ELR (cell line): ENCODE measurements at places on chromosomes 2 and 18.
A peak's percentile ranks its signal among the peaks of the same experiment; 100 is the strongest.

DNA sequence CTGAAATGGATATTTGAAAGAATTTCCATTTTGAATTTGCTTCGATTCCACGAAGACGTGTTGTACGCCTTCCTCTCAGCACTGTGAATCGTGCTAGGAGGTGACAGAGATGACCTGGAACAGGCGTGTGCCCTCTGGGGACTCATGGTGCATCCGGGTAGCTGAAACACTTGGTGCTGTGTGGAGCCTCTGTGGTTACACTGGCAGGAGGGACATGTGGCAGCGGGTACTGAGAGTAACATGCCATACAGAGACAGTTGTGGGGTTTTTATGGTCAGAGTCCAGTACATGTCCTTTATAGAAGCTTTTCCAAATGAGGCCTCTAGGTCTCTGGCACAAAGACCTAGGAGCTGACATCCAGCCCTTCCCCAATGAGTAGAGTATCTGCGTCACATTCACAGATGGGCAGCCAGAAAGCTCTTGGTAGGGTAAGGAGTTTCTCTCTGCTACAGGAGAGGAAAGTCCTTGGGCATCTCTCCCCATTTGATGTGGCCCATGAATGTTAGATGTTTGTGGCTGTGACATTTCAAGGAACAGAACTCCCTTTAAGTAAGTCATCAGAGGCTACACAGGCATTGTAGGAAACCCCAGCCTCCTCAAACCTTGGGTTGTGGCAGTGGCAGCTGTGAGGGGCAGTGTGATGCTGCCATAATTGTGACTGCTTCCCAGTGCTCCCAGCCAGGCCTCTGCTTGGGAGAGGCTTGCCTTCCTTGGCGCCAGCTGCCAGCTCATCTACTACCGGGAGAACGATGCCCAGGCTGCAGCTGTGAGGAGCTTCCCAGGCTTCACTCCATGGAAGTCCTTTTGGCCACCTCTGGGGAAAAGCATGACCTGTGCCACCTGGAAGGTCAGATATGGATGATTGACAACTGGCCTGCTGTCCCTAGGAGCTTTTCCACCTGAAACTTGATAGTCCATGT is 80.6 kb downstream of the ACOXL start:
- no peak for DNase-seq

DNA sequence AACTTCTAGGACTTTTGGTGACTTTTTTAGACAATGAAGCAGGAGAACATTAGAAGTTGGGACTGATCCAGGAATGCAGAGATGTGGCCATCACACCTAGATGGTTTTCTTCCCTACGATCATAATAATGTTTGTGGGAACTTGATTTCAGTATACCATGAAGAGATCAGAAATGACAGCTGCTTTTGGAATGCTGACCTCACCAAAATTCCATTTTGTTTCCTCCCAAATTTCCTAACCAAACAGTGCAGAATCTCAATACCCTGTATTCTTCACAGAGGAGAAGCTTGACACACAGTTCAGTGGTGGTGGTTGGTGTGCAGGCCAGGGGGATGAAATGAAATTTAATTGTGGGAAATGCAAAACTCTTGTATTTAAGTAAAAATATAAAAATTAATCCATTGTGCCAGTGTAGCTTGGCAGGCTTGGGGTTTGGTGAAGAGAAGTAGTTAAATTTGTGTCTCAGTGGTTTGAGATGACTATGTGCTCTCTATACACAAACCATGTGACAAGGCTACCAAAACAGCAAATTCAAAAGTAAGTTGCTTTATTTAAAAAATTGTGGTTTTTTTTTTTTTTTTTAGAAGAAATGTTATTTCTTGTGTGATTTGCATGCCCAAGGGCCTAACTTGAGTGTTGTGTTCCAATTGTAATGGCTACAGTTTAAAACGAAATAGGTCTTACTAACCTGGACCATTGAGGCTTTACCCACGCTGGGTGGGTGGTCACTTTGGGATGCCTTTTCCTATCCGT is 252.4 kb downstream of the LPIN1 start:
- peak; percentile 41 for DNase-seq

GRCh38 chr2:165697748-165698443 is 96.2 kb downstream of the GALNT3 start:
- no peak for DNase-seq

- DNase-seq = no peak
Measured at GRCh38 chr2:60500861-60501260, 52.6 kb downstream of the BCL11A start.

DNA sequence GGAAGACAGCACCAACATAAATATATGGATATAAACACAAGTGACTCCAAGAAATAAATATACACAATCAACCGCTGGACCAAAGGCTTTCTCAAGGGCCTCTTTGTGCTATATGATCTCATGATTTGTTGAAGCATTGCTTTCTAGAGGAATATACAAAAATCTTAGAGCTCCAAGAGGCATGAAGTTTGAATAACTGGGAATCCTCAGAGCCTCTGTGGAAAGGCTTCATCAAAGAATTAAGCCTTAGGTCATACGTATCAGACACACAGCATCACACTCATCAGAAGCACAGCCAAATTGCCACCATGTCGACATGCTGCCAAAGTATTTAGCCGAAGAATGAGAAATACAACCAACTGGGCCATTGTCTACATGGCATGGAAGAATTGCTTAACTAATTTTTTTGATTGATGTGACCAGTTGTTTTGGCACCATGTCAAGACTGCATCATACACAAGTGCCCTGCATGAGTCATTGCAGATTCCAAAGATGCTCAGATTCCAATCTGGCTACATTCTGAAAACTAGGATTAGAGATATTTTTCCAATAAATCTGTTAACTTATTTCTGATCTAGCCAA is 860.6 kb upstream of the ZEB2 start:
- DNase-seq = peak; percentile 90

- peak; percentile 63 for DNase-seq
Measured at GRCh38 chr2:55419233-55419678, 400 bp downstream of the CCDC88A start.

DNA sequence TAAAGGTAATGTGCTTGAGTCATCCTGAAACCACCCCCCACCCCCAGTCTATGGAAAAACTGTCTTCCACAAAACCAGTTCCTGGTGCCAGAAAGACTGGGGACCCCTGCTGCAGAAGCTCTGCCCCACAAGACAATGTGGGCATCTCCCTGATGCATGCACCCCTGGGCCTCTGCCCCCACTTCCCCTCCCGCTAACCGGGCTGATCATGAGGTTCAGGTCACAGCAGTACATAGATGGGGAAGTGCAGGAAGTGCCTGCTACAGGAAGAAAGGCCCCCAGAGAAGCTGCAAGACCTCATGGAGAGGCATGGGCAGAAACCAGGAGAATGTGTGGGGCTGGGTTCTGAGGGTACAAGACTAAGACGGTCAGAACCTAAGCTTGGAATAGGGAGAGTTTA is 243.4 kb upstream of the ID2 start:
- DNase-seq = no peak

- DNase-seq = peak; percentile 40
Measured at GRCh38 chr18:6741232-6741663, 11.7 kb downstream of the ARHGAP28 start.

DNA sequence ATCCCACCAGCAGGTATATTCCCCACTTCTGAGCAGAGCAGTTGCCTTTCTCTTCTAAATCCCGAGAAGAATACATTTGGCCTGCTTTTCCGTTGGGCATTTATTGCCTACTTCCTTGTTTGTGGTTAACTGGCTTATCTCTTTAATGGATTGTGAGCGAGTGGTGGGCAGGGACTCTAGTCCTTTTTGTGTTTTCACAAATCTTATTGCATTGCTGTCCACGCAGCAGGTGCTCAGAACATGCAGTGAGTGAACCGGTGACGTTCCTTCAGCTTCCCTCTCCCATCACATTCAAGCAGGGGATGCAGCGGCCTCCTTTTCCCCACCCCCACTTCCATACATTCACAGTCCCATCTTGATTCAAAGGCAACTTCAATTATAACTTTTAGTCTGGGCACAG is 28.9 kb upstream of the GAREM2 start:
- DNase-seq = no peak

DNA sequence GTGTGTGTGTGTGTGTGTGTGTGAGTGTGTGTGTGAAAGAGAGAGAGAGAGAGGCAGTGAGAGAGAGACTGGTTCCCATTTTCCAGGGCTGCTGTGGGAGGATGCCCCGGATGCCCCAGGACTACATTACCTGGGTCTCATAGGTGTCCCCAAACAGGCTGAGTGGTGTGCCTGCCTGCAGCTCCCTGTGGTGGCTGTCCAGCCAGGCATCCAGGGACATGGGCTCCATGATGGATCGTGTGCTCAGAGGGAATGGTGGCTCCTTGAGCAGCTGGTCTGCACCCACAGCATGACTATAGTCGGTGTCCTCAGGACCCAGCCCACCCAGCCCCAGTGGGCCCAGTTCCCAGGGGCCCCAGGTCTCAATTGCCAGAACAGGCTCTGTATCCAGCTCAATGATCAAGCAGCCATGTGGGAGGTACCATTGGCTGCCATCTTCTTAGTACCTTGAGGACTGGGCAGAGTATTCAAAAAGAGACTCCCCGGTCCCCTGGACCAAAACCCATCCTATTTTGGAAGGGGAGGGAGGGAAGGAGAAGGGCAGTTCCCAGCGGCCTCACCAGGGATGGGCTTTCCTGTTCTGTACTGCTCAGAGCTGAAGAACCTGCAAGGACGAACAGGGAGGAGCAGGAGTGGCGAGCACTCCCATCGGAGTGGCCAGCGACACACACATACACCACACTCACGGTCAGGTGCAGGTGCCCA is 5.8 kb upstream of the OXER1 start:
- no peak for DNase-seq

- DNase-seq = no peak
Measured at GRCh38 chr18:39773646-39774045, 2181.4 kb upstream of the PIK3C3 start.

DNA sequence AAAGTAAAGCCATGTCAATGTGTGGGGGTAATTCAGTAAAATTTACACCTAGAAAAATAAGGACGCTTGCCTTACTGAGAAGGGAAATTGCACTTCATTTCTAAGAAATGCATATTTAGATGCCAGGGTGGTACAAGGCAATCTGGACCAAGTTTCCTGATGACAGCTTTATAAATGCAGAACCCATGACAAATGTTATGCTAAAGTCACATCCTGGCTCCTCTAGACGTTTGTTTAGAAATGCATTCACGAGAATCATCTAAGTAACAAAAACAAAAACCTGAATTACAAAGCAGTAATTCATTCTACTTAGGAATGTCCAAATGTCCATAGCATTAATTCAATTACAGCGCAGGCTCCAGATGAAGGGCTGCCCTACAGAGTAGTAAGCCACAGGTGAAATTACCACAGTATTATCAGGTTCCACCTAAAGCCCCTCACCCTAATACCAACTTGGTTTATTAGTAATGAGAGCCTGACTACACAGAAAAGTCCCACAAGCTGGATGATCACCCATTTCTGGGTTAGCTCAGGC is 49.8 kb downstream of the REV1 start:
- DNase-seq = no peak

- DNase-seq = no peak
Measured at GRCh38 chr2:152730591-152731333, 12.3 kb downstream of the ARL6IP6 start.

DNA sequence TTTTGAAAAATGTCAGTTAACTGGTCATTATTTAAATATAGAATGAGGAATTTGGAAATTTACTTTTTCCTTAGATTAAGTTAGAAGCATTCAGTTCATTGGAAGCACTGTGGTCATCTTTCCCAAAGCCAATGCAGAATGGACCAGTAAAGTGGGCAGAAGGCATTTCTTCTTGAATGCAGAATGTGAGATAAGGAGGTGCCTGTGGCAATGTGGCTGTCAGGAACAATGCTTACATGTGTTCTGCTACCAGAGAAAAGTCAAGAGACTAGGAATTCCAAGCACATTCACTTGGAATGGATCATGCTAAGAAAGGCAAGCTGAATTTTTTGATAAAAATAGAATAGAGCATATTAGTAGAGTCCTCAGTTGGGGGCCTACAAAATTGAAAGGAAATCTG is 295.0 kb upstream of the KCNH7 start:
- DNase-seq = no peak

- DNase-seq = no peak
Measured at GRCh38 chr2:119837759-119838158, 78.0 kb downstream of the PTPN4 start.

- no peak for DNase-seq
Measured at GRCh38 chr2:74789271-74789670, 44.7 kb upstream of the HK2 start.

GRCh38 chr18:32271672-32272208 is 81.9 kb downstream of the MEP1B start:
- peak; percentile 5 for DNase-seq

DNA sequence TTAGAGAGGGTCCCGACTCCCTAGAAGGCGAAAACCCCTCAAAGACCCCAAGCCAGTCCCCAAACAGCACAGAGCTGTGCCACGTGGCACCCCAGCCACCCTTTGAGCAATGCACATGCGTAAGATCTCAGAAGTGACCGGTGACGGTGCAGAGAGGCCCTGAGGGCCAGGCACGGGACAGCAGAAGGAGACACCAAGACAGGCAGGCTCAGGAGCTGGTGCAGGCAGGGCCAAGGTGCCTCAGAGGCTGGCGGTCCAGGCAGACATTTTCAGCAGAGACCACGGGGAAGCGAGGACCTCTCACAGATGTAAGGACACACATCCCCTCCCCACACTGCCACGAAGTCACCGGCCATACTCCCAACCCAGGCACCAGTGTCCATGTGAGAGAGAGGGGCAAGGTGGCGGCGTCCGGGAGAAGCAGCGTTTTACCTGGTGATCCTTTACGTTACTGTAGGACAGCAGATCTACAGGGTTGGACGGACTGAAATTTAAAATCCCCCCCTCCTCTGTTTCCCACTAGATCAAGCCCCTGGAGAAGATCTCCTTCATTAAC is 2.0 kb upstream of the RAB17 start:
- DNase-seq = no peak

GRCh38 chr2:126678269-126679065 is 22.5 kb downstream of the GYPC start:
- DNase-seq = no peak

DNA sequence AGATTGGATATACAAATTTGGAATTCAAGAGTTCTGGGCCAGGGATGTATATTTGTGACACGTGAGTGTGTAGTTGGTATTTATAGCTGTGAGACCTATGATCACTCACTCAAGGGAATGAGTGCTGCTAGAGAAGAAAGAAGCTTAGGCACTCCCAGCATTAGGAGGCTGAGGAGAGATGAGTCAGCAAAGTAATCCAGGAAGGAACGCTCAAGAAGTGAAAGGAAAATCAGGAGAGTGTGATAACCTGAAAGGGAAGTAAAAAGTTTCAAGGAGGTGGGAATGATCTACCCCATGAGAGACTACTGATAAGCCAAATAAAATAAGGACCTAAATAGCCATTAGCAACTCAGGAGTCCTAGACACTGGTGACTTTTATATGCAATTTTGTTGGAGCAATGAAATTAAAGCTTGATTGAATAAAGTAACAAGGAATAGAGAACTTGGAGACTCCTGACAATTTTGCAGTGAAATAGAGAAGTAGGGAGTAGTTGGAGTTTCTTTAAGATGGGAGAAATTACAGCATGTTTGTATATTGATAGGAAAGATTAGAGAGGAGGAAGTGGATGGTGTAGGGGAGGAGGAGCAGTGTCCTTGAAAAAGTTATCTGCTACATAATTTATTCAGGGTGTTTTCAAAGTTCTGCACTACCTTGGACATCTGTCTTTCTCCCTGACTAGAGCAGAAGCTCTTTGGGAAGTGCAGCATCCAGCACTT is 89.9 kb downstream of the UBE2E3 start:
- DNase-seq = peak; percentile 77
